ENCODE measurements at places on chromosomes 6 and 20.

GRCh38 chr6:21393441-21394165 is 199.9 kb upstream of the SOX4 start:
- DNase-seq: no peak

GRCh38 chr6:108966855-108967755 is 118.9 kb downstream of the ARMC2 start:
- no peak for DNase-seq

GRCh38 chr6:38450717-38451116 is 189.0 kb downstream of the BTBD9 start:
- DNase-seq: no peak

DNA sequence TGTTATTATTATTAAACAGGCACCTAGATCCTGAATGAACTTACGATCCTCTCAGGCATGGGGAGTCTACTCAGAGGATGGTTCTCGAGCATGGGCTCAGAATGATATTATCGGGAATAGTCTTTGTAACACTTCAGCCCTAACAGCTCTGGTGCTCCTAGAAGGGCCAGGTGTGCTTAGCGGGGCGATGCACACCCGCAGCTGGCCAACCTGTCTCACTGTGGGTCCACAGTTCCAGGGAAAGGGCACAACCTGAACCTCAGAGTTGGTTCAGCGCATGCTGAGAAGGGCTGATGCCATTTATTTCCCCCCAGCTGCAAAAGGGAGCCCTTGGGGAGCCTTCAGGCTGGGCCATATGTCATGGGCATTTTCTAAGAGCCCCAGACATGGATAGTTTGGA is 26.2 kb downstream of the RRAGD start:
- DNase-seq: no peak

DNA sequence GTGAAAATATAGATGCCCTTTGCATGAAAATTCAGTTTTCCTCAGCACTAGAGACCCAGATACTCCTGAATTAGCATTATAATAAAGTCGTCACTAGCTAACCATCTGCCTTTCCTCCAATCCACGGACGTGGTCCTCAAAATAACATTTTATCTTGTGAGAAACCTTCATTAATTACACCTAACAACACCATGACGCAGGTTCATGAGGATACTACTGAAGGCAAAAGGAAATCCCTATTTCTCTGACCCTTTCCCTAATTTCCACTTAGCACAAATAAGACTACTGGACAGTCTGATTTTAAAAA is 1.3 kb upstream of the PNISR start:
- DNase-seq: no peak

DNA sequence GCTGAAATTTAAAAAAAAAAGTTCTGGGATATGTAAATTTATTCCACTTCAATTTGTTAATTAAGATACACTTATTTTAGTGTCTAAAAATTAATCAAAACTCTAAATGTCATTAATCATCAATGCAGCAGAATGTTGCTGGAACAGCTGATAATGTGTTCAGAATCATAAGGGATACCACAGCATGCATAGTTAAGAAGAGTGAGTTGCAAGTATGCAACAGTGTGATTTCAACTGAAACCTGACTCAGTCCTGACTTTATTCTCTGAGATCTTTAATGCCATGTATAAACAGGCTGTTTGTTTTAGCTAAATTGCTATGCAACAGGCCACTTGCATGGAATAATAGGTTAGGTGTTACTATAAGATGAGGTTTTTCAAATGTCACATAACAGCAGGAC is 1.4 kb downstream of the GRIK2 start:
- no peak for DNase-seq

- DNase-seq: no peak
These were observed 42.1 kb upstream of the TMEM30A start for GRCh38 chr6:75326557-75327258.

DNA sequence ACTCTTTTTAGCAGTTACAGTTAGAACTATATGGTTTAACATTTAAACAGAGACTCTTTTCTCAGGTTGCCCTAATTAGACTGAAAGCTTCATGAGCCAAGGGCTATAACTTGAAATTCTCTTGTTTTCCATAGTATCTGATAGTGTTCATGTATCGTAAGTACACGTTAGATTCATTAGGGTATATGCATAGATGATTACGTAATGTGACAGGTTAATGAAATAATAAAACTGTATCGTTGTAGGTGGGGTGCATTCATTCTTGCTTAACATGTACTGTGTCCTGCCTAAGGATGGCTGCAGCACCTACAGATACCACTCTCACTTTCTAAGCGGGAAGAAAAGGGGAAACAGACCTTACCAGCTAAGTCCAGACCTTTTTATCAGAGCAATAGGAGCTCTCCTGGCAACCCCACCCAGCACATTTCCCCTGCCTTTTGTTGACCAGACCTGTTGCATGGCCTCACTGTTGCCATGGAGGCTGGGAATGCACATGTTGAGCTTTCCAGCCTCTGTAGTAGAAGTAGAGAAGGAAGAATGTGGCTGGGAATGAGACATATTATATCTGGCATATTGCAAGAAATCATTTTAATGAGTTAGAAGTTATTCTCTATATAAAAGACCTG is 83.0 kb downstream of the MAP3K4 start:
- no peak for DNase-seq

GRCh38 chr6:10174056-10174455 is 240.8 kb downstream of the TFAP2A start:
- DNase-seq: no peak

DNA sequence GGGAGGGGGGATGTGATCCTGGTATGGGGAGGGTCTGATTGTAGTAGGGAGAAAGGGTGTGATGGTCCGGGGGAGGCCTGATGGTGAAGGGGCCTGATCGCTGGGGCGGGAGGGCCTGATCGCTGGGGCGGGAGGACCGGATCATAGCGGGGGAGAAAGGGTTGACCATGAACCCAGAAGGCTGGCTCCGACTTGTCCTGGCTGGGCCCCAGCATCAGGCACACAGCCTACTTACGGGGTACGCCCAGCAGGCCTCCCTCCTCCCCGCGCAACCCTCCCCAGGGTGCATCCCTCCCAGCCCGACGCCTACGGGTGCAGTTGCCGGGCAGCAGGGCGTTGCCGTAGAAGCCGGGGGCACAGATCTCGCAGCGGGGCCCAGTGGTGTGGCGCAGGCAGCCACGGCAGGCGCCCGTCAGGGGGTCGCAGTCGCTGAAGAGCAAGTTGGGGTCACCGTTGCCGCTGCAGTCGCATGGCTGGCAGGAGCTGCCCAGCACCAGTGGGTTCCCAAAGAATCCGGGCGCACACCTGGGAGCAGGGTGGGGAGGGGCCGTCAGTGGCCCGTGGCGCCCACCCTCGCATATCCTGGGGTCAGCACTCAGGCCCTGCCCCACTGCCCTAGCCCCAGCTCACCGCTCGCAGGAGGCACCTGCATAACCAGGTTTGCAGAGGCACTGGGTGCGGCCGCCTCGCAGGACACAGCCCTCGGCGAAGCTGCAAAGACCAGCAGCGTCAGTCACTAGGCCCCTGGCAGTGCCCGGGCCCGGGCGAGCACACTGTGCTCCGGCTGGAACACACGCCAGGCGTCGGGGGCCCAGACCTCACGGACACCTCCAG is 20.6 kb downstream of the ADRM1 start:
- DNase-seq: no peak

DNA sequence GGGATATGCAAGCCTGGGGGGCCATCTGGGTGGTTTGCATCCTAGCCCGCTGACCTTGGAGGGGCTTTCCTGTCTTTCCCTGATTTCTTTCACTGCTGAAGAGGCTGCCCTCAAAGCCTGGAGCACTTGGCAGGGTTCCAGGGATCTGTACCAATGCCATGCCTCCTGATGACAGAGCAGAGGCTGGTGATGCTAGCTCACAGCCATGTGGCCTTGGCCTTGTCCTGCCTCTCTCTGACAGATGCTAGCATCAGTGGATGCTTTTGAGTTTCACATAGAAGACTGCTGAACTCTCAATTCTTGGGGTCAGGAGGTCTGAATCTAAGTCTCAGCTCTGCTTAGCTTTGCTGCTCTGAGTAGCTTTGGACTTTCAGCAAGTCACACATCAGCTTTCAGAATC is 21.9 kb upstream of the RREB1 start:
- DNase-seq: no peak

- DNase-seq: no peak
These were observed 100.8 kb downstream of the SULF2 start for GRCh38 chr20:47684306-47685080.

DNA sequence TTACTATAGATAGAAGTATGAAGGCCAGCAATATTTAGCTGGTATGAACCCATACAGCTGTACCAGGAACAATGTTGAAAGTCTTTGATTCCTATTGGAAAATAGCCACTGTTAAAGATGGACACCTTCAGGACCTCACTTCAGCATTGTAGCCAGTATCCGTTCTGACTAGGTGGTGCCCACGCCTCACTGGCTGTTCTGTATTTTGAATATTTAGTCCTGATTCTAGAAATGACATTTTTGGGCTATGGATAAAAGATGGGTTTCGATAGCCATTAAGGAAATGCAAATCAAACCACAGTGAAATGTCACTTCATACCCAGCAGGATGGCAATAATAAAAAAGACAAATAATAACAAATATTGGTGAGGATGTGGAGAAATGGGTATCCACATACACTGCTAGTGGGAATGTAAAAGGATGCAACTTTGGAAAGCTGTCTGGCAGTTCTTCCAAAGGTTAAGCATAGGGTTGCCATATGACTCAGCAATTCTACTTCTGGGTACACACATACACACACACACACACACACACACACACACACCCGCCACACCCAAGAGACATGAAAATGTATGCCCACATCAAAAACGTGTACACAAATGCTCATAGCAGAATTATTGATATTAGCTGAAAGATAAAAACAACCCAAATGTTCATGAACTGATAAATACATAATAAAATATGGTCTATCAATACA is 56.8 kb downstream of the UTRN start:
- no peak for DNase-seq

DNA sequence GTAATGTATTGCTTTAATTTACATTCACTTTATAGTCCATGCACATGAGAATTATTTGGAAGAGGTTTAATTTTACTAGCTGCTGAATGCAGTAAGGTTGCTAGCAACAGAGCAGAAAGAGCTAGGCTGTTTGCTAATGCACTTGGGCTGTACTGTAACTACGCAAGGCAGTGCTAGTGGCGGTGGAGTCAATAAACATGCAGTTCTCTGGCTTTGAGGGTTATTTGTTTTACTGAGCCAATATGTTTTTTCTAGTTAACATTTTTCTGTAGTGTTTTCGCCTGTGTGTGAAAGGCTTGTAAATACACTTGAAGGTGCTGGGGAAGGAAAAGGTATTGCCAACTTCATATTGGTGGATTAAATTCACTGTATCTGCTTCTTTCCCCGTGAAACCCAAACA is 112.8 kb downstream of the BTBD3 start:
- DNase-seq: no peak

GRCh38 chr6:125097186-125097585 is 56.4 kb upstream of the TPD52L1 start:
- DNase-seq: no peak

- no peak for DNase-seq
These were observed 78.7 kb downstream of the SGK1 start for GRCh38 chr6:134238960-134239795.

DNA sequence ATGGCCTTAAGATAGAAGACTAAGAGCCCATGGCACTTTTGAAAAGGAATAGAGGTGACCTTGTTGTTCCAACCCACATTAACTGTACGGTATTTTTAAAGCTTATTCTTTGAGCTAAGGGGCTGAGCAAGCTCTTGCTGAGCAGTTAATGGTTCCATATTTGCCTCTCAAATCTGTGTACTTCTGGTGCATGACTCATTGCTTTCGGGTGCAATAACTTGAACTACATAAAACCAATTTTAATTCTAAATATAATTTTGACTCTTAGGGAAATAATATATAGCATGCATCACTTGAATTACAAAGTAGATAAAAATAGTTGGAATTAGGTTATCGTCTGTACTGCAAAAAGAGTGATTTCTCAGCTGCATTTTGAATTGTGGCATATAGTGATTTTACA is 348.1 kb upstream of the CITED2 start:
- DNase-seq: no peak

- DNase-seq: no peak
These were observed 65.6 kb downstream of the TMEM200A start for GRCh38 chr6:130431346-130431852.

DNA sequence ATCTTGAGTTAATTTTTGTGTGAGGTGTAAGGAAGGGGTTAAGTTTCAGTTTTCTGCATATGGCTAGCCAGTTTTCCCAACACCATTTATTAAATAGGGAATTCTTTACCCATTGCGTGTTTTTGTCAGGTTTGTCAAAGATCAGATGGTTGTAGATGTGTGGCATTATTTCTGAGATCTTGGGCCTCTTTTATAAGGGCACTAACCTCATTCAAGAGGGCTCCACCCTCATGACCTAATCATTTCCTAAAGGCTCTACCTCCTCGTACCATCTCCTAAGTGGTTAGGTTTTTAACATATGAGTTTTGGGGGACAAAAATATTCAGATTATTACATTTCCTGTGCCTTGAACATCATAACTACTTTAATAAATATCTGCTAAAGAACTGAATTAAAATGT is 510.9 kb downstream of the UTRN start:
- DNase-seq: no peak

DNA sequence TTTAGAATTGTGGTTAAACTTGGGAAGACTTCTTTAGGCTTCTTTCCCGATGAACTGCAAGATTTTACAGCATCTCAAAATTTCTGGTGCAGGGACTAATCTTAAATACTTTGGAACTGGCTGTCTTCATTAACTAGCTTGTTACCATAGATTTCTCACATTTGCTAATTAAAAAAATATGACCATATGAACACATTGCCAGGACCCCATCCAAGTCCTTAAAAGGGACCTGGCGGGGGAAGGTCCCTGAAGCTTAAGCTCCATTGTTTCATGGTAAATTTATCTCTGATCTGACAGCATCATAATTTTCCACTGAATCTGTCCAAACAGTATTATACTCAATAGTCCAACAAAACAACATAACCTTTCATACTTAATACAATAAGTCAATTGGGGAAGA is 517.8 kb upstream of the FLRT3 start:
- DNase-seq: no peak

- no peak for DNase-seq
These were observed 45.4 kb upstream of the NKX2-2 start for GRCh38 chr20:21559305-21559704.

DNA sequence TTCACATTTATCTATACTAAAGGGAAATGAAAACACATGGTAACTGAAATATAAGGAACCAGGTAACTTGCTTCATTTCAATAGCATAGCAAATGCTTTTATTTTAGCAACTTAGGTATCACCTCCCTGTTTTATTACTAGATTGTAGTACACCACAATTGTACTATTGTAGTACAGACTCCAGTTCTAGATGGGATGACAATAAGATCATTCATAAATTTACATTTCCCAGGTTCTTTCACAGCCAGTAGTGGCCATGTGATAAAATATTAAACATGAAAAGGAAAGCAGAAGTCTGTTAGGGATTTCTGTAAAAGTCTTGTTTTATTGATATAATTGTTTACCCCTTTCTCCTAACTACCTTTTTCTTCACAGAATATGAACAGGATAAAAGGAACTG is 97.2 kb downstream of the LMBRD1 start:
- no peak for DNase-seq

DNA sequence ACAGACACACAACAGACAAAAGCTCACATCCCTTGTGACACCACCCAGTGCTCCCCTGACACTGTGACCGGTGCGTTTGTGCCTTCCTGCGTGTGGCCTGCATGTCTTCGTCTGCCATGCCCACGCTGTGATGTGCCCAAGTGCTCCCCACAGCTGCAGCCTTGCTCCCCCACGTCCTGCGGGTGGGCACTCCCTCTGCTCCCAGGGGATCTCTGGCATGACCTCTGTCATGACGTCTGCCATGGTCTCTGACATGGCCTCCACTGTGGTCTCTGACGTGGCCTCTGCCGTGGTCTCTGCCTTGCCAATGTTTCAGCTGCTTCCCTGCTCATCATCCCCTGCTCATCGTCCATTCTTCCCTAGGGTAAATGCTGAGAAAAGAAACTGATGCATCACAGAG is 200.9 kb downstream of the DLL1 start:
- no peak for DNase-seq
